ENCODE measurements at places on chromosomes 5 and 9.
A peak's percentile ranks its signal among the peaks of the same experiment; 100 is the strongest.

DNA sequence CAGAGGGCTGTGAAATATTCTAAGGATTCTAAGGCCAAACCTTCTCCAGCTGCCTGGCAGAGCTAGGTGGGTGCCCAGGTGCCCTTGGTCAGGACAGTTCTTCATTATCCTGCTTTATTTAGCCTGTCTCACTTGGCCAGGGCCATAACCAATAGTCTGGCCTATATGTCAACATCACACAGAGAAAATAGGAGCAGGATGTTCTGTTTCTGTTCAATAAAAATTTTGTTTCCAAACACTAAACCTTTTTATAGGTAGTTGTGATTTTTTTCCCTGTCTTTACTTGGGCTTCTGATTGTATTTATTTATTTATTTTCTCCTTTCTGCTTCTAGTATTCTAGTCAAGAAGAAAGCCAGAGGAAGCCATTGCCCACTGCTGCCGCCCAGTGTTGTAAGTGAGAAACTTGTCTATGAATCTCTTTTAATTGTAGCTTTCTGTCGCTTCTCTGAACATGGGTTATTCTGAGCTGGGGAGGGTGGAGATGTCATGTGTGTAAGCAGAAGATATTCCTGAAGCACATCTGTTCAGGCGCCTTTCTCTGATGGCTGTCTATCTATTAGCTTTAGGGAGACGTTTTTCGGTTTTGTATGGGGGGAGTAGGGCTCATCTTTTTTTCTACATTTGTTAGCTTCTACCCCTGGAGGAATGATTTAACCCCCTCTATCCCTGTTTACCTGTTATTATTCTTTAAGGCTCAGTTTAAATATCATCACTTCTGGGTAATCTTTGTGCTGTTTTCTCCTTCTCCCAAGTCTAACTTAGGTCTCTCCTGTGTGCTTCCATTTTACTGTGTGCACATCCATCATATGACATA lies 97.1 kb downstream of the UNC13B start:
- peak; percentile 88 for DNase-seq

DNA sequence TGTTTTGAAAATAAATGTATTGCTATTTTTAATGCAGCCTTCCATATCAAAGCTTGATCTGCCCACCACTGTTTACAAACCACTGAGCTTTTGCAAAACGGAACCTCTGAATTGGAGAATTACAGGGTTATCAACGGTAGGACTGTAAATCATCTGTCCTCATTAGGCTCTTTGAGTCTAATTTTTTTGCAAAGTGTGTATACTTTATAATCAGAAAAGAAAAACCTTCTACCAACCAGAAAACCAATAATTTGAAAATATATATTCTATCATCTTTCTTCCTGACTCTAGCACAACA lies 6.8 kb upstream of the SLC2A8 start:
- no peak for DNase-seq

GRCh38 chr5:78649211-78649695 lies 681 bp upstream of the LHFPL2 start:
- peak; percentile 74 for DNase-seq

- DNase-seq, result no peak
Measured at GRCh38 chr9:29150606-29151005, 1577.3 kb upstream of the C9orf72 start.

- no peak for DNase-seq
Measured at GRCh38 chr5:162842727-162843126, 594.7 kb upstream of the CCNG1 start.

DNA sequence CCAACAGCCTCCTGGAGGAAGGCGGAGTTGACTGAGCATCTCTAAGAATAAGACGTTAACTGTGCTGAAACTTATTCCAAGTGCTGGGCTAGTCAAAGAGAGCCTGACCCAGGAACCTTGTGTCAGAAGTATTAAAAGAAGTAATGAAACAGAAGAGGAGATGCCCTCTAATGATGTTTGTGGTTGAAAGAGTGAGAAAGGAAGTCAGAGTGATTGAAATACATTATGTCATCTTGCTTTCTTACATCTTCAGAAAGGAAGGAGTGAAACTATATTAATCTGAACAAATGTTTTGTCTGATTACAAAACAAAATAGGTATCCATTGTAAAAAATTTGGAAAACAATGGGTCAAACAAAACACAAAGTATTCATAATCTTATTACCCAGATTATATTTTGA lies 460.7 kb downstream of the NTRK2 start:
- DNase-seq, result no peak

GRCh38 chr9:84340535-84340934 lies at the start of gene SLC28A3:
TSS of gene SLC28A3 (minus strand) at chr9:84340758. CDS start at chr9:84340633, 125 bp downstream.
- DNase-seq, result no peak

DNA sequence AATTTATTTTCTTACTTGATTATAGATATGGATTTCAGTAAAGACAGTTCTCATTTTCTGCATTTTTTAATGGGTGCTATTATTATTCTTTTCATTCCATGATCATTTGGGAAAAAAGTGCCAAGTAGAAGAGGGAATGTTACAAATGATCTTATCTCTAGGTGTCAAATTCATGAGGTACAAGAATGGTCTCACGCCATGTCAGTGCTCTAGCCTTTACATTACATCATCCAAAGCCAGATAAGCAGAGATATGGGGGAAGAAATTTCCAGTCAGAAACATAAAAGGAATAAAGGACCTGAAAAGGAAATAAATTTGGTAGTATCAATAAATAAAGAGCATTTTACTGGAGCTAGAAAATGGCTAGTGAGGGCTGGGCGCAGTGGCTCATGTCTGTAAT lies 1544.2 kb upstream of the CDH6 start:
- DNase-seq, result no peak
